ENCODE measurements at places on chromosomes 11 and 22.
A peak's percentile ranks its signal among the peaks of the same experiment; 100 is the strongest.

- DNase-seq, result no peak
Measured at GRCh38 chr11:131624531-131624930, 254.1 kb downstream of the NTM start.

- DNase-seq, result peak; percentile 81
Measured at GRCh38 chr11:111565114-111565720, 24.7 kb downstream of the LAYN start.

- DNase-seq, result no peak
Measured at GRCh38 chr11:11027288-11027687, 169.4 kb upstream of the ZBED5 start.

- no peak for DNase-seq
Measured at GRCh38 chr11:132409573-132410355, 1039.3 kb downstream of the NTM start.

- DNase-seq, result no peak
Measured at GRCh38 chr11:30446520-30446919, 123.6 kb downstream of the ARL14EP start.

DNA sequence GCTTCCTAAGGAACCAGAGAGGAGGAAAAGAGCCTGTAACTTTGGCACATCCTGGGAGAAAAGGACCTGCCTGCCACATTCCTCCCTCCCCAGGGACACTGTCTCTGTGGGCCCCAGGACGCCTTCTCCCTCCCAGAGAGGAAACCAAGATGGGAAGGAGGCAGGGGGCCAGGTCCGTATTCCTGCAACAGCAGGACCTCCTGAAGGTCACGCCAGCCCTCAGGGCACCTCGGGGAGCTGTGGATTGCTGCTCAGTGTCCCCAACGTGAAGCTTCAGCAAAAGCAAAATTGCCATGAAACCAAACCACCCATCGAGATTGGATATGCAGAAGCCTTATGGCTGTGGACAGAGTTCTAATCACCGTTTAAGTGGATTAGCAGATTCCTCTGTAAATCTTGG lies 86.7 kb downstream of the ARHGAP8 start:
- DNase-seq, result no peak
